Esophagus squamous epithelium (tissue), 5 donors: ENCODE measurements at places on chromosomes 2 and 18. TPM values are rescaled to one million over a fixed set of nuclear protein-coding genes. Genes with fewer than 3 reads are reported as not detected.

- no peaks in the 10 kb centered on the region for H3K27me3 ChIP-seq
- no peak for DNase-seq
- no peak overlapping the region for H3K27ac ChIP-seq
- H3K36me3 ChIP-seq: no peaks in the 10 kb centered on the region
- no peaks in the 10 kb centered on the region for H3K4me1 ChIP-seq
Observed at GRCh38 chr2:158103411-158104012, 1.8 kb downstream of the UPP2 start.

GRCh38 chr2:164800572-164800971 lies 41.1 kb downstream of the COBLL1 start:
- H3K36me3 ChIP-seq: no peaks in the 10 kb centered on the region
- H3K27me3 ChIP-seq: no peaks in the 10 kb centered on the region
- no peak overlapping the region for H3K27ac ChIP-seq
- no peak overlapping the region for H3K4me3 ChIP-seq
- peaks cover 3% of the 10 kb centered on the region for H3K4me1 ChIP-seq

DNA sequence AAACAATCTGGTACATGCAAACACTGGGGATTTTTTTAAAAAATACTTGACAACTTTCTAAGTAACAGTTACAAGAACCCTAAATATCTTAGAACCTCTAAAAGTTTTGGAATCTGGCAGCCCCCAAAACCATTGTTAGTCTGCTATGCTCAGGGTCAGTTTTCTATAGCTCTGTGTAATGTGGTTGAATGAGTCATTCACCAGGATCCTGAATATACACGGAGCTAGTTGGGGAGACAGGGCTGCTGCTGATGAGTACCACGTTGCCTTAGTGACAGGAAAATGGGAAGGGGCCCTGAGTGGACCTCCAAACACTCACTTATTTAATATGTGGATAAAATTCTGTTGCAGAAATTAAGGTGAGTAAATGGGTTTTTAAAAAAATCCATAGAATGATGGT lies 36.9 kb upstream of the TANC1 start:
- no peak overlapping the region for H3K27ac ChIP-seq
- H3K36me3 ChIP-seq: no peaks in the 10 kb centered on the region
- no peak for DNase-seq
- H3K27me3 ChIP-seq: no peaks in the 10 kb centered on the region
- H3K4me3 ChIP-seq: no peak overlapping the region

GALNT14 gene
- 18.6 TPM for total RNA-seq

GRCh38 chr2:236131073-236131692 lies 37.0 kb downstream of the GBX2 start:
- DNase-seq: no peak
- no peaks in the 10 kb centered on the region for H3K4me1 ChIP-seq
- H3K36me3 ChIP-seq: peaks cover 24% of the 10 kb centered on the region
- H3K27me3 ChIP-seq: no peaks in the 10 kb centered on the region
- no peak overlapping the region for H3K4me3 ChIP-seq
- H3K27ac ChIP-seq: no peak overlapping the region
